Large intestine (tissue), 12 donors: ENCODE measurements at places on chromosomes 6 and 20.

- DNase-seq: no peak
These were observed 52.6 kb upstream of the SLC22A1 start for GRCh38 chr6:160069050-160069454.

DNA sequence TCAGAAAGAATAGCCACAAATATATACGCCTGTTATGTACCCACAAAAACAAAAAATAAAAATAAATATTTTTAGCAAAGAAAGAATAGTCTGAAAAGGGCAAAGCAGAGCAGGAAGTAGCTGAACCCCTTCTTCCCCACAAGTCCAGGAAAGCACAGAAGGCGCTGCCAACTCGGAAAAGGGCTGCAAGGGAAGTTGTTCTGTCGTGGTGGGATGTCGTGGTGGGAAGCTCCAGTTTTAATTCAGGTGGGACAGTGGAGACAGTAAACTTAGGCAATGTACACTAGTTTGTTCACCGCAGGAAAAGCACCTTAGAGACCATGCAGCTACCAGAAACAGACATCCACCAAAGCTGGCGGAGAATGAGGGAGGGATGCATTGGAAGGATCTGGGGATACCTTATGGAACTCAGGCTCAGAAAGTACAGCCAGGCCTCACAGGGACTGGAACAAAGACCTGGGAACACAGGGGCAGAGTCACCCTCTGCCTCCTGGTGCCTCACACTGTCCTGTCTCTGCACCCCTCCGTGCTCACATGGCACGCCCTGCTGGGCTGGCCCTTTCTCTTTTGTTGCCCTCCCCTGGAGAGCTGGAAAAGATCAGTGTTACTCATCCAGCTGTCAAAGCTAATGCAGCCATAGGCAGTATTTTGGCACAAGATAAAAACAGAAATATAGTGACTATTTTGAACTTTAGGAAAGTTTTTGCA lies 3.3 kb upstream of the APMAP start:
- peak; percentile 34 for DNase-seq

GRCh38 chr6:150579611-150580010 lies 20.1 kb upstream of the PLEKHG1 start:
- DNase-seq: no peak

- DNase-seq: no peak
These were observed 702.9 kb downstream of the TENT5A start for GRCh38 chr6:81049425-81050042.

DNA sequence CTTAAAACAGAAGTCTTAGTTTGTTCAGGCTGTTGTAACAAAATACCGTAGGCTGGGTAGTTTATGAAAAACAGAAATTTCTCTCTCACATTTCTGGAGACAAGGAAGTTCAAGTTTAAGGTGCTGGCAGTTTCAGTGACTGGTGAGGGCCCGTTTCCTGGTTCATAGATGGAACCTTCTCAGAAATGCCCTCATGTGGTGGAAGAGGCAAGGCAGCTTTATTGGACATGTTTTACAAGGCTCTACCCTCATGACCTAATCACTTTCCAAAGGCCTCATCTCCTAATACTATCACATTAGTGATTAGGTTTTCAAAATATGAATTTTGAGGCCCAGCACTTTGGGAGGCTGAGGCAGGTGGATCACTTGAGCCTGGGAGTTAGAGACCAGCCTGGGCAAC lies 2.4 kb downstream of the HEBP2 start:
- no peak for DNase-seq

- DNase-seq: peak; percentile 59
These were observed 3.5 kb downstream of the NDUFAF5 start for GRCh38 chr20:13788167-13788834.

GRCh38 chr6:116327803-116328527 lies 42.8 kb upstream of the DSE start:
- DNase-seq: no peak

DNA sequence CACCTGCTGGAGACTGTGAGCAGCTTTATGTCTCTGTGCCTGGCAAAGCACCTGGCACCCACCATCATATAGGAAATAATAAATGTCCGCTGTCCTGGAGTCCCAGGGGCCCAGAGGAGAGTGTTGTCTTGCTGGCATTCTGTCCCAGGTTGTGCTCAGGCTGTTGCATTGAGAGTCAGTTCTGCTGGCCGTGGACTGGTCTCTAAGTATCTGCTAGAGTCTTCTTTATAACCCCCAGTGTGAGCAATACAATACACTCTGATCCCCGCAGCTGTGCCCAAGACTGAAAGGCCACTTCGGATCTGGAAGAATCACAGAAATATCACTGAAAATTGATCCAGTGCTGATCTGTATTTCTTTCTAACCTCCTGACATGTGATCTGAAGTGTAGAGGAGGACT lies 38.3 kb upstream of the HINT3 start:
- DNase-seq: peak; percentile 49
